ENCODE measurements at places on chromosomes 4 and X.

- no peak for DNase-seq
Observed at GRCh38 chr4:56979421-56980072, 851 bp downstream of the POLR2B start.

DNA sequence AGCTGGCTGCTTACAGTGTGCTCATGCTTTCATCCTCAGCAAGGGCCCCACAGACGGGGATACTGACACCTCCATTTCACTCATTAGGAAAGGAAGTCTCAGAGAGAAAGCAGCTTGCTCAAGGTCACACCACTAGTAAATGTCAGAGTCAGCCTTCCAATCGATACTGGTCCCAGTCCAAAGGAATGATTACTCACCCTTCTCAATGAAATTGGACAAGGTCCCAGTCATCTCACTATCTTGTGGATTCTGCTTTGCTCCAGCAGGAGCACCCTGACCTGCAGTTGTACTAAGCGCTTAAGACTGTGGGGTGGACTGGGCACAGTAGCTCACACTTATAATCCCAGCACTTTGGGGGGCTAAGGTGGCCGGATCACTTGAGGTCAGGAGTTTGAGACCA is 132.2 kb upstream of the SLC34A2 start:
- no peak for DNase-seq

DNA sequence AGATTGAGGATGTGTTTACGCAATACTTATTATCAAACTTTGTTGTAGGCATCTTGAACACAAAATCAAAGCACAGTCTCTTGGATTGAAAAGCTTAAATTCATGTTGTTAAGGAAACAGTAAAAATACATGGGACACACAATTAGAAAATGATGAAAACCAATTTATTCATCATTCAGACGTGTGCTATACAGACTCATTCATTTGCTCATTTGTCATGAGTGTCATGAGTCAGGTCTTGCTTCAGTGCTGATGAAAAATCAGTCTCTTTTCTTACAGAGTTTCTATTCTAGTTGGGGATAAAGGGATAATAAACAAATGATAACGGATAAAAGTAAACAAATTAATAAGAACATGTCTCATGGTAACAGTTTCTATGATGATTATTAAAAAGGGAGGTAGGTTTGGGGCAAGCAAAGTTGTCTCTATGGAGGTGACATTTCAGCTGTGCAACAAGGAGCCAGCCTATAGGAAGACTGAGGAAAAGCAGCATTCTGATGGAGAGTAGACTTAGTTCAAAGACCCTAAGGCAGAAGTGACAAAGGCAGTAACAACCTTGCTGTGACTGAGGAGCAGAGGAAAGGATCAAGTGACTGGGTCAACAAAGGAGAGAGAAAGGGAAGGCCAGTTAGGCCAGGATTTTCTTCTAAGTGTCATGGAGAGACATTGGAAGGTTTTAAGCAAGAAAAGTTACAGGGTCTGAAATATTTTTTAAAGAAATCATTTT is 224.0 kb upstream of the HHIP start:
- no peak for DNase-seq

- DNase-seq, result no peak
Observed at GRCh38 chrX:19578956-19579355, 63.6 kb upstream of the MAP3K15 start.

- DNase-seq, result no peak
Observed at GRCh38 chr4:42371305-42372252, 25.7 kb upstream of the SHISA3 start.

DNA sequence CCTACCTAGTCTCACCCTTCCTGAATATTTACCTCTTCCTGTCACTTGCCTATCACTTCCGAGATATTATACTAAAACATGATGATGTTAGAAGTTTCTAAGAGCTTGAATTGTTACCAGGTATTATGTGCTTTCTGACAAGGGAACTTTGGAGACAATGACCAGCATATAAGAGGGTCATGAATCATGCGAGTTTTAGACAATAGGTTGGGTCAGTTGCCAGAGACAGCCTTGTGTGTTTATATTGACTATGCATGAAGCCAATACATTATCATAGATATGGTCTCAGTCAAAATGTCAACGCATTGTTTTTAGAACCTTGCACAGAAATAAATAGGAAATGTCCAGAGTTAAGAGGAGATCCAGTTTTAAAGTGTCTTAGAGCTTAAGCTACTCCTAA is 116.8 kb downstream of the KLHL4 start:
- DNase-seq, result no peak

DNA sequence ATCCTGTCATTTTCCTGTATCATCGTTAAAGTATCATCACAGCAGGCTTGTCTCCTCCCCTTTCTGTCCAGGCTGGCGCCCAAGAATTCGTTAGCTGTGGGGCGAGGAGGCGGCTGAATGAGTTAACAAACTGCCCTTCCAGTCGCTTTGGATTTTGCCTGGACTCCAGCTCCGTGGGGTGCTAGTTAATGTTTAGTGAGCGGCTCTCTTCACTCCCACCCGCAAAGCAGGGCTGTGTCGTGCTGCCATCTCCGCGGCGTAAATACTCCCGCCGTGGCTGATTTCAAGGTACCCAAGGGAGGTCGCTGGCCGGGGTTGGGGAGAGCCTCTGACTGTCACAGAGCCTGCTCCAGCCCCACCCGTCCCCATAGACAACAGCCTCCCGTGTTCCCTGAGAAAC is 44.9 kb upstream of the SPRY1 start:
- DNase-seq, result no peak

- no peak for DNase-seq
Observed at GRCh38 chr4:140372751-140373327, 607 bp upstream of the SCOC start.

- no peak for DNase-seq
Observed at GRCh38 chrX:120768681-120769080, 107.0 kb downstream of the CT47B1 start.

DNA sequence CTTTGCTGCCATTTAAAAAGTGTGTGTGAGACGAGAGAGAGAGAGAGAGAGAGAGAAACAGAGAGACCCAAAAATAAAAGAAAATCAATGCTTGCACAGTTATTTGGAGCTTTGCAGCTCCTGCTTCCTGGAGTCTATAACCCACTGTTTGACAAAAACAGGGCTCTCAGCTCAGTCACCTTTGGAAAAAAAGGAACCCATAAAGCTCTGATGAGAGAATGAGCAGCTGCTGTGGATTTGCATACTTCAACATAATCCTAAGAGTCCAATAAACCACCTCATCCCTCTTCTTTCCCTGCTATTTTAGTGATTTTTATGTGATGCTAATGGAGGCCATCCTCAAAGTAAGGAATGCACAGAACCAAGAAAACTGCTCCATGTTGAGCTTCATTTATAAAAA is 50.3 kb downstream of the USP26 start:
- no peak for DNase-seq

DNA sequence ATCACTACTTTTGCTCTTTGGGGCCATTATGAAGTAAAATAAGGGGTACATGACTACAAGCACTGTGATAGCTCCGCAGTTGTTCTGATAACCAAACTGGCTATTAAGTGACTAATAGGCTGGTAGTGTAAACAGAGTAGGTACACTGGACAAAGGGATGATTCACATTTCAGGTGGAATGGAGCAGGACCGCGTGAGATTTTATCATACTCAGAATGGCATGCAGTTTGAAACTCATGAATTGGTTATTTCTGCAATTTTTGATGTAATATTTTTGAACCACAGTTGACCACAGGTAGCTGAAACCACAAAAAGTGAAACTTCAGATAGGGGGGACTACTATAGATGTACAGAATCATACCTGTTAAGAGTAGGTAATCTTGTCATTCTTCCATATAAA is 55.8 kb downstream of the PAK3 start:
- DNase-seq, result no peak

DNA sequence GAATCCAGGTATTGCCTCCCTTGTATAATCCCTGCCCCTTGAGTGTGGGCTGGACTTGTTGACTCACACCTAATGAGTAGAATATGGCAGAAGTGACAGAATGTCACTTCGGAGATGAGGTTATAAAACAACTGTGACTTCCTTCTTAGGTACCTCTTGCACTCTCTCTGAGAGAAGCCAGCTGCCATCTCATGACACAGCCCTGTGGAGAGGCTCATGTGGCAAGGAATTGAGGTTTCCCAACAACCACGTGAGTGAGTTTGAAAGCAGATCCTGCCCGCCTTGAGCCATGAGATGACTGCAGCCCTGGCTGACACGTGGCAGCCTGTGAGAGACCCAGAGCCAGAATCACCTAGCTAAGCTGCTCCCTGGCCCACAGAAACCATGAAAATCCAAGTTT is 13.5 kb downstream of the ASB11 start:
- DNase-seq, result no peak

DNA sequence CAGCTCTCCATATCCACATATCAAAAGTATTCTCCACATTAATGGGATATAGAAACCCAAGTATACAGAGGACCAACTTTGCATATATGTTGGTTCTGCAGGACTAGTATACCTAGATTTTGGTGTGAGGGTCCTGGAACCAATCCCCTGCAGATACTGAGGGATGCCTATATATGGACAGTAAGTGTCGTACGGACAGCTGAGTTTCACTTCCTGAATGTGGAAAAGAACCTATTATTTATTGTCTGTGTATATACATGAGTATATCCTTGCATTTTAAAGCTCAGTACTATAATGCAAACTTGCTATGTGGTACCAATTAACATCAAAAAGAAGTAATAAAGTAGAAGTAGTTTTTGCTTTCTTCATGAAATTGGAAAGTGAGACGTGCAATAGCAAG is 101.9 kb downstream of the FBXW7 start:
- no peak for DNase-seq

- DNase-seq, result no peak
Observed at GRCh38 chrX:39258331-39258730, 457.1 kb downstream of the MID1IP1 start.

- no peak for DNase-seq
Observed at GRCh38 chrX:122076241-122076640, 1028.8 kb downstream of the GLUD2 start.

DNA sequence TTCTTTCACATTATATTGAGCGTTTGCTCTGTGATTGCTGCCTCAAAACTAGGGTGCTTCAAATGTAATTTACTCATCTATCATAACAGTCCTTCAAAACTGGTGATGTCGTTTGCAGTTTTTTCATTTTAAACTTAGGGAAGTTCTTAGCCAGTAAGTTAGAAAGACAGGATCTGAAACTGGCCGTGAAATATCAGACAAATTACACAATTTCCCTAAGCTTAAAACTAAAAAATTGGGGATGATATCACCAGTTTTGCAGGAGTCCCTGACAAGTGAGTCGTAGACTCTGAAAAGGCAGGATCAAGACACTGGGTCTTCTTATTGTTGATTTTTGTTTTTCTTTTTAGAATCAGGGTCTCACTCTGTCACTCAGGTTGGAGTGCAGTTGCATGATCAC is 44.8 kb downstream of the MOB1B start:
- DNase-seq, result no peak

DNA sequence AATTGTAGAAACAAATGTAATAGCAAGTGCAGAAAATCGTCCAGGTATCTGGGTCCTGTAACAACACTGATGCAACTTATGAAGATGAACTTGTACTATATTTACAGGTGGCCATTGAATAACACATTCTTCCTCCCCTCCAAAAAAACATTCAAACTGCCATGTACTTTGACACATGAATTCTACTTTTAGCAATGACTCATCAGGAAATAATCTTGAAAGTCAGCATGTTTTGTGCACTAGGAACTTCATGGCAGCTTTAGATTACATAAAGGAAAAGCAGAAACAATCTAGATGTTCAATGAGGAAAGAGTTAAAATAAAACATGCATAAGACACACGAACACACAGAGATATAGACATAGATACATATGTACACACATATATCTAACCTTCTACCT is 2.5 kb downstream of the PABPC1L2A start:
- no peak for DNase-seq

- no peak for DNase-seq
Observed at GRCh38 chr4:8304827-8305695, 35.5 kb downstream of the HTRA3 start.

GRCh38 chrX:39765327-39765726 is 332.4 kb downstream of the BCOR start:
- no peak for DNase-seq

DNA sequence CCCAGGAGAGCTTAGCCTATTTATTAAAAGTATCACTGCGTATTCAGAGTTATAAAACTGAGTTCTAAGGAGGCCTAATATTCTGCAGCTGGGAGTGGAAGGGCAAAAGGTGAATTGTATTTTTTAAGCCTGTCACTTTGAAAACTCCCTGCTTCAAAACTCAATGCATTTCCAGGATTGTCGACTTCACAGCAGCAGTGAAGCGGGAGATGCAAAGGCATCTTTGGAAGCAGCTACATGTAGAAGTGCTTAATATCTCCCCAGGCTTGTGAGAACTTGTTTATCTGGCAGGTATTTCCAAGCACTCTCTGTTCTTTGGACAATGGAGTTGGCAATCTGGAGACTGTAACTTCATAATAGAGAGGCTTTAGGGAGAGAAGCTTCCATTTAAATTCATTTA is 717.5 kb upstream of the SLIT2 start:
- no peak for DNase-seq

- DNase-seq, result no peak
Observed at GRCh38 chr4:111066887-111067286, 444.0 kb upstream of the PITX2 start.

DNA sequence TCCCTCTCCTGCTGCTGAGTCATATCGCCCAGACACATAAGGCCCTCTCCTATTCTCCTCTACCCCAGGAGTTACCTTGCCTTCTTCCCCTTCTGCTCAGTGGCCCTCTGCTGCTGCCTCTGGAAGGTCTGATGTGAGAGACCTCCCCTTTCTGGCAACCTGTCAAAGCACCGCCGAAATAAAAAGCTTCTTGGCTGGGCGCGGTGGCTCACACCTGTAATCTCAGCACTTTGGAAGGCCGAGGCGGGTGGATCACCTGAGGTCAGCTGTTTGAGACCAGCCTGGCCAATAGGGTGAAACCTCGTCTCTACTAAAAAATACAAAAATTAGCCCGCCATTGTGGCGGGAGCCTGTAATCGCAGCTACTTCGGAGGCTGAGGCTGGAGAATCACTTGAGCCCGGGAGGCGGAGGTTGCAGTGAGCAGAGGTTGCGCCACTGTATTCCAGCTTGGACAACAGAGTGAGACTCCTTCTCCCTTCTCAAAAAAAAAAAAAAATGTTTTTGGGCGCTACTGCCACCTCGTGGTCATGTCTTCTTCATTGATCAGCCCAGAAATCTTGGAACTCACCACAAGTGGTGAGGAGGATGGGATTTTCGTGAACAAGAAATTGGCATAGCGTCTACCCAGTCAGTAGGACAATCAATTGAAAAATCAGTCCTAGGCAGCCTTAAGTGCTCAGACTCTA is 8.6 kb upstream of the ZXDA start:
- peak; percentile 36 for DNase-seq

- no peak for DNase-seq
Observed at GRCh38 chr4:99310389-99310788, 10.8 kb downstream of the ADH1B start.

- no peak for DNase-seq
Observed at GRCh38 chrX:56130031-56130430, 102.1 kb upstream of the KLF8 start.

Data from NCI-H1436 (cell line).